Parietal lobe (tissue), 2 donors: ENCODE measurements at places on chromosomes 11 and 22. TPM values are rescaled to one million over a fixed set of nuclear protein-coding genes. Genes with fewer than 3 reads are reported as not detected.

The ACCS gene
- 32.2 TPM for total RNA-seq

The FAT3 gene
- 291 TPM for total RNA-seq

The RNF169 gene
- 49.1 TPM for total RNA-seq

The TRPC6 gene
- 10.0 TPM for total RNA-seq
